ENCODE measurements at places on chromosomes 11 and 22.

- no peak for DNase-seq
Observed at GRCh38 chr11:65060913-65061408, 2.6 kb upstream of the NAALADL1 start.

DNA sequence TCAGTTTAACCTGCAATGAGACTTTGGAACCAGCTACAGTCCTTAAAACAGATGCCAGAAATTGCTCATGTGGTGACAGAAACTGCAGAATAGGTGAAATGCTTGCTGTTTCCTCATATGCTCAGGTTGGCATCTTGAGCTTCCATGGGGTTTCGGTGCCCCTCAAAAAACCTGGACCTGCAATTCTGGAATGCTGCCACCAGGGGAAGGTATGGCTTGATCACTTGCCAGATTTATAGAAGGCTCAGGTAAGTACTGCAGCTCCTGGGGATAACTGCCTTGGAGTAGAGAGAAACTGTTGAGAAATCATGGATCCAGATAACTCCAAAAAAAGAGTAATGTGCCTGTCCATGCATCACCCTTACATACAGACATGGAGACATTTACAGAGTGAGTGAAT lies 113.0 kb downstream of the CTTN start:
- no peak for DNase-seq

DNA sequence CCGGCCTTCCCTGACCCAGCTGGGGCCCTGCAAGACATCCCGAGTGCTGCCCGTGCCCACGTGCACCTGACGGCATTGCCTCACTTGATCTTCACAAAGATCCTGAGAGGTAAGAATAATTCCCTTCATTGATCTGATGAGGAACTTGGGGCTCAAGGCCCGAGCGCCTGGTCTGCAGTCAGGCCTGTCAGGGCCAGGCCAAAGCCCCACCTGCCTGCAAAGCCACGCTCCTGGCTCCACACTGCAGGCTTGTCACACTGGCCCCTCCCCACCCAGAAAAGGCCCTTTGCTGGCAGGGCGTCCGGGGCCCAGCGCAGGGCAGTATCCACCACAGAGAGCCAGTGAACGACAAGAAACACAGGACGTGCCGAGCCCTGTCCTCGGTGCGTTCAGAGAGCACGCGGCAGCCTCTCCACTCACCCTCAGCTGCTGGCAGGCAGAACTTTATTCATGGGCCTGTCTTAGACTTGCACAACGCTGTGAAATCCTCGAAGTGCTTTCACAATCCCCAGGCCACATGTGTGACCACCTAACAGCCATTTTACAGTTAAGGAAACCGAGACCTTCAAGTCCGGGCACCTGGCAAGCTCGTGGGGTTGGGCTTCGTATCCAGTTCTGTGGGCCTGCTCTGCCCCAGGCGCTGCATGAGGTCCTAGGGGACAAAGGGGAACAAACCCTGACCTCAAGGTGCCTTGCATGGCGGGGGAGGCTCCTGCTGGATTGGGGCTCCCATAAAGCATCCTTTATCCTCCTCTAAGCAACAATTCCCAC lies 14.8 kb downstream of the KIAA0930 start:
- no peak for DNase-seq

DNA sequence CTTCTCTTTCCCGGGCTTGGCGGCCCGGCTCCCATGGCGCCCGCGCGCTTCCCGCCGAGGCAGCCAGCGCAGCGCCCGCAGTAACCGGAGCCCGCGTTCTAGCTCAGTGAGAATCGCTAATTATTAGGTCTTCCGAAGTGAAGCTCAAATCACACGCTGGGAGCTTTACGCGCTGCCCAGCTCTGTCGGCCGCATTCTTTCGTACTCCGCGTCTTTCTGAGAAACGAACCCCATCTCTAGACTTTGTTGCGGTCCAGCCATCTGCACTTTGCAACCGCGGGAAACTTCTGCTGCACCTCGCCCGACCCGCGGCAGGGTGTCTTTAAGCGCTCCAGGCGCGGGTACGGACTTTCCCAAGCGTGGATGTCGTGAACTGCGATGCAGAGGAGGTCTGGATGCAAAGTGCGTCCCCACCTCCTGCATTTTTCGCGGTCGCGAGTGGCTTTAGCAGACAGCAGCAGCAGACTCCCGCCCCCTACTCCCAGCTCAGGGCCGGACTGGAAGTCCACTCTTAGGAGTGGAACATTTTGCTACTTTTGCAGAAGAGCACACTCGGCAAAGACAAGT lies 6.0 kb upstream of the PAX6 start:
- no peak for DNase-seq

DNA sequence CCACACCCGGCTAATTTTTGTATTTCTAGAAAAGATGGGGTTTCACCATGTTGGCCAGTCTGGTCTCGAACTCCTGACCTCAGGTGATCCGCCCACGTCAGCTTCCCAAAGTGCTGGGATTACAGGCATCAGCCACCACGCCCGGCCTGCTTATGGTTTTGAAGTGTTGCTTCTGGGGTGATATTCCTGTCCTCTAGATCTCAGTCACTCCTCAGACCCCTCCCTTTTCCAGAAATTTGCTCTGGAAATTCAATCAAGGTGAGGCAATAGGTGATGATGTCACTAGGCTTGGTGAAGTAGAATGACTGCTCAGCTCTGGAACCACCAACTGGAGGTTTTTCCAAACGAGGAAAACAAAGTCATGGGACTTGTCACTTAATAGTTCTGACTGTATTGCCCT lies 36.6 kb upstream of the CREB3L1 start:
- DNase-seq, result no peak

DNA sequence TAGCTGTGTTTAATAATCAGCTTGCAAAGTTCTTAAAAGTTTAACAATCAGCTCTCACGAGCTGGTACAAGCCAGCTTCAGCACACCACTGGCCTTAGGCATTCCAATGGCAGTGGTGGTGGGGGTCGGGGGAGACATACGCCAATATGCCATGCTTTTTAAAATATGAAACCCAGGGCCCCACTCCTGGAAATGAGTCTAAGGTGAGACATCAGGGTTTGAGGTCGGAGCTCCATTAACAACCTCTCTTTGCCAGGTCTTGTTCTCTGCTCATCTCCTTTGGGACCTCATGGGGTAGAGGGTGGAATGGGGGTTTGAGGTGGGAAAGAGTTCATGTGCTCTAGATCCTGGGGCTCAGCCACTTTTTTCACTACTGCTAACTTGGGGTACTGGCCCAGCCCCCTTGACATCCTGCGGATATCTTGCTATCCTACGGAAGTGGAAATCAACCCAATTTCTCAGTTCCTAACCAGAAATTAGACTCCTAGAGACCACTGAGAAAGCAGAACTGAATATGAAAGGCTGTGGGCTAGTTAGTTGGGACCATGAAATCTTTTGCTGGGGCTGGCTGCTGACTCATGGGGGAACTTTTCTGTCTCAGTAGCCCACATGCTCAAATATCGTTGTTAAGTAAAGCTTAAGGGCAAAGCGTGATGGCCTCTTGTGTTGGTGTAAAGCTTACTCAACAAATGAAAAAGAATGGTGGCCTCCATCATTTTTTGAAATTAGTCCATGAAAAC lies 90.1 kb downstream of the PDHX start:
- no peak for DNase-seq

- no peak for DNase-seq
Observed at GRCh38 chr11:68142028-68142412, 20.8 kb upstream of the CHKA start.

DNA sequence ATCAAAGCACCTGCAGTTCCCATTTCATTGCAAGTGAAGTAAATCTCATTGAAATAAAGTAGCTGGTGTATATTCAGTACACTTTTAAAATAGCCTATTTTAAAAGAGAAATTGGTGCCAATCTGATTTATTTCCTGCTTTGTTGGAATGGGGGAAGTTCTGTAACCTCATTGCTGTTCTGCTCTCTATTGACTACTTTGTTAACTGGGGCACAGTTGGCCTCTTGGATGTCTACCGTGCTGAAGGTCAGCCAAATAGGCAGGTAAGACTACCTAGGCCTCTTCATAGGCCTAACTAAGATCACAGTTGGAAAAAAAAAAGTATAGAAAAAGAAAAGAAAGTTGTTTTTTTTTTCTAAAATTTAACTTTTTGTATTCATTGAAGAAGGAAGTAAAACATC lies 9.2 kb downstream of the CTNND1 start:
- no peak for DNase-seq

GRCh38 chr22:46458525-46458924 lies 78.9 kb downstream of the CELSR1 start:
- no peak for DNase-seq

GRCh38 chr22:41043722-41044121 lies 48.7 kb upstream of the EP300 start:
- no peak for DNase-seq

DNA sequence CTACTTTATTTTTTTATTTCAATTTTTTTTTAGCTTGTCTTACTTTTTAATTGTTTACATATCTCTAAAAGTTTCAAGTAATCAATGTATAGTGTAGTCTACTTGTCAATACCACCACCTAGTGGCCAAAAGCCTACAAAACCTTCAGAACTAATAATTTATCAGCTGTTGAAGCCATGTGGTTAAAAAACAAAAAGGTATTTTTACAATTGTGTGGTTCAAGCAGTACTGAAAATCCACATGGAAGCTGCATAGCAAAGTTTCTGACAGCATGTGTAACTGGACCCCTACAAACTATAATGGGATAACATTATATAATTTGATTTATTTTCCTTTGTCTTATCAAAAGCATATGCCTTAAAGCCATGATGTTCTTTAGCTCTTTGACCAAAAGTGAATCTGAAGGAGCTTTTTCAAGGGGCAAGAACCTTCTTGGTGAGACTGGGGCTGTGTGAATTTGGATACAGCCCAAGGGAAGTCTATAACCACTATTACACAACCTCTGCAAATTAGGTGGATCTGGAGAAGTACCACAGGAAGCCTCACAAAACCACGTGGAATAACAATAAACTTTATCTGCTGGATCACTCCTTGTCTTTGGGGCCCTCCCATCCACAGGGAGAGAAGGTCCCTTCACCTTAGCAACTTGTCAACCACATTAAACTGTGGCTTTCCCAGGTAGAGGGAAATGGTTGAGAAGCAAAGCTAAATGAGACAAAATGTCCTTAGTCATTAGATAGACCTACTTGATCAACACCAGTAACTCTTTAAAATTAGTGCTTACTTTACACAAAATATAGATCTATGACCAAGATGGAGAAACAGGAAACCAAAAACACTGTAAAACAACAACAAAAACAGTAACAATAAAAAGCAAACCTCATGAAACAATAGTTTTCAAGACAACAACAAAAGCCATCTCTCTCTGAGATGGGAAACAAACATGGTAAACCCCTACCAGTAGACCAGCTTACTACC lies 9.9 kb downstream of the NARS2 start:
- DNase-seq, result peak; percentile 68

DNA sequence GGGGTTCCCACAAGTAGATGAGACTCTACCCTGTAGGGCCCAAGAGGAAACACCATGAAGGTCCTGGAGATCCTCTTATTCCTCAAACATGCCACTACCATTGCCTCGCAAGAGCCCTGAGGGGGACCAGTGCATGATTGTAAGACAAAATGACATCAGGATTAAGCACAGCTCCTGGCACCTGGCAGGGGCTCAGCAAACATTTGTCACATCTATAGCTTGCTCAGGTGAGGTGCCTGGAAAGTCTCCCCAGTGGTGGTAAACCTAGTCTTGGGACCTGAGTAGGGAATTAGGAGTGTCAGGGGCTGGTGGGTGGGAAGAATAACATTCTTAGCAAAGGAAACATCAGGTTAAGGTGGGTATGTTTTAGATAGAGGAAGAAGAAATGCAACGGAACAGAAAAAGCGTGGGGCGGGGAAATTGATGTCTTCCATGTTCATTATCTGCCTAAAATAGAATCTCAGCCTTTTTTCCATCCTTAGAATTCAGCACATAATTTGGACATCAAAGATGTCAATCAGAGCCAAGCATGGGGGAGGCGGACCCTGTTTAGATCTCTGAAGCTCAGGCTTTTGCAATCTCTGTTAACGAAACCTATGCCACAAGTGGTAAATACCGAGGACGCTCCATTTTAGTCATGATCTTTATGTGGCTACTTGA lies 924 bp downstream of the YPEL1 start:
- no peak for DNase-seq

GRCh38 chr22:47220752-47221151 lies 458.3 kb downstream of the TBC1D22A start:
- DNase-seq, result no peak

DNA sequence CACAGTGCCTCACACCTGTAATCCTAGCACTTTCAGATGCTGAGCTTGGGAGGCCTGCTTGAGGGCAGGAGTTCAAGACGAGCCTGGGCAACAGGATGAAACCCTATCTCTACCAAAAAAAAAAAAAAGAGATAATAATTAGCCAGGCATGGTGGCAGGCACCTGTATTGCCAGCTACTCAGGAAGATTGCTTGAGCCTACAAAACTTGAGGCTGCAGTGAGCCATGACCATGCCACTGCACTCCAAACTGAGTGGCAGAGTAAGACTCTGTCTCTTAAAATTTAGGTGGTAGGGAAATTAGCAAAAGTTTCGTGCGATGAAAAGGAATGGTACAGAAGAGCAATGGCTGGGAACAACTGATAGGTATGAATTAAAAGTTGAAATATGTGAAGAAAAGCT lies 18.0 kb downstream of the ST13 start:
- DNase-seq, result no peak
